ENCODE measurements at places on chromosomes 1 and 21.

- peak; percentile 38 for DNase-seq
Observed at GRCh38 chr1:225437710-225438437, 10.0 kb upstream of the LBR start.

DNA sequence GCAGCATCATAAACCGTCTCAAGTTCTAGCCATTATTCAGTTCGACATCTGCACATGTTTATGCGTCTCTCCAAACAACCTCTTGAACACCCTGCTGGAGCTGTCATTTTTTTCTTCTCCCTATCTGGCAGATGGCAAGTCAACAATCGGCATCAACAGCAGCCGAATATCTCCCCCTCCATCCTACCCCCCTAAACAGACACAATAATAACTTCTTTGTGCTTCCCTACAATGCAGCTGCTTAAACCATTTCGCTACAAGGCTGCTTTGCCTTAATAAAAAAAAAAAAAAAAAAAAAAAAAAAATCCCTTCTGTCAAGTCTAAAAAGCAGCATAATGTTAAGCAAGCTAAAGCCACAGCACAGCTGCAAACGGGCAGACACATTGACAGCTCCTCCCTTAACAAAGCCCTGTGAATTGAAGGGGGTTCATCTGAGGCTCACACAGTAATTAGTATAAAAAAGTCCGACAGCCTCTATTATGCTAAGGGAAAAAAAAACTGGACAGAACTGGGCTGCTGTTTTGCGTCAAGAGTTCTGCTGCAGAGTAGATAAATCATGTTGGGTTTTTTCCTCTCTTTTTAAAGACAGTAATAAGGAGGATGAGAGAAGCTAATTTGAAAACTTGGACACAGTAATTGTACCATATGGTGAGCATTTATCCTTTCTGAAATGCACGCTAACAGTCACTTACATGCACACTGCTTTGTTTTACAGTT, 136.4 kb downstream of the AKT3 start:
- peak; percentile 50 for DNase-seq

DNA sequence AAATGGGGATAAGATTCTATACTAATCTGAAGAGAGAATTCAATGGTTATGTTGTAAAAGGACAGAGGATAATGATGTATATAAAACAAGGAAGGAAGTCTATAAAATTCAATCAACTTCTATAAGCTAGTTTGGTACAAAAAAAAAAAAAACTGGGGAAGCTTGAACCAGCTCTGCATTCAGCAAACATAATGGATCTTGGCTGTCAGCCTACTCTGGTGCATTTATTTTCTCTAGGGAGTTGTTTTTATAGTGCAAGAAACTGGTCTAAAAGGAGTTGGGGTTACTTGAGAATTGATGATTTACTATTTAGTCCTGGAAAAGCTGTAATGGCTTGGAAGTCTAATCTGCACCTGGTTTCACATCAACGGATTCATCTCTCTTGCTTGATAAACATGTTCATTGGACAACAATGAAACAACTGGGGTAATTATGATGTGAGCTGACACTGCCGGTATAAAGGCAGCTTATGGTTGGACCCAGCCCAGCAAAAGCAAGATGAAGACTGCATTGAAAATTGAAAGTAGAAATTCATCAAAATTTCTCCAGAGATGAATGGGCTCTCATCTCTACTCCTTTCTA, 199.4 kb upstream of the NRIP1 start:
- DNase-seq, result no peak

DNA sequence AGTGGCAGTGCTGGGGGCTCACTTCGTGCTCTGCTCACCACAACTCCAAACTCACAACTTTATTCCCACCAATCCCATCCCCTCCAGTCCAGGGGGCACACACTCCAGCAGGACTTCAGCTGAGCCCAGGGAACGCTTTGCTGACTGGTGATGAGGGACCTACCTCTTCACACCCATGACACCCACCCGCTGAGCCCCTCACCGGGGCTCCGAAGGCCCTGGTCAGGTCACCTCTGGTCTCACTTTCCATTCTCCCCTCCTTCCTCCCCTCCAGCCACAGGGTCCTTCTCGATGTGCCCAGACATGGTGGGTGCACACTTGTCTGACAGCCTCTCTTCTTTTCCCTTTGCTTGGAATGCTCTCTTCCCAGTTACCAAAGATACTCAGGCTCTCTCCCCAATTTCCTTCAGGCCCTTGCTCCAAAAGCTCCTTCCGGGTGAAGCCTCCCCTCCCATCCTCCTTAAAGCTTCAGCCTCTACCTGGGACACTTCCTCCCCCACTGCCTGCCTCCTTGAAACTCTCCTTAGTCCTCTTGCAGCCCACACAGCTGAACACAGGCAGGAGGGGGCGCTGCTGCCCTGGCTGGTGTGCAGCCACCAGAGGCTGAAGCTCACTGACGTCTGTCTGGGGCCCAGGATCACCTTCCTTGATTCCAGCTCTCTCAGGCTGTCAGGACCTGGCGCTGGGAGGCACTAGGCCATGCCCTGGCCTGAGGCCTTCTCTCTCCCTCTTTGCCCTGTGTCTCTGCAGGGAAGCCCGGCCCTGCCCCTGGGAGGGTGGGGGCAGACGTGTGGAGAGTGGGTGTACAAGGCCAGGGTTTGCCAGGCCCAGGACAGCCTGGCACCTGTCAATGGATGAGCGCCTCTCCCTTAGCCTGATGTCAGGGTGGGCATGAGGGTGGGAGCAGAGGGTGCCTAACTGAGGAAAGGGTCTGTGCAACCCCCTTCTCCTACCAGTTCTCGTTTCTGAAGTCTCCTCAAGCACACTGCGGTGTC, 1.6 kb downstream of the KCNE1 start:
- peak; percentile 75 for DNase-seq

GRCh38 chr1:109761227-109762038, 2.3 kb downstream of the EPS8L3 start:
- DNase-seq, result no peak

- peak; percentile 64 for DNase-seq
Observed at GRCh38 chr1:53246261-53247134, 8.2 kb upstream of the MAGOH start.

- peak; percentile 22 for DNase-seq
Observed at GRCh38 chr1:247373721-247374141, 42.1 kb upstream of the ZNF496 start.

- DNase-seq, result no peak
Observed at GRCh38 chr1:169894424-169895145, 889 bp upstream of the SCYL3 start.

DNA sequence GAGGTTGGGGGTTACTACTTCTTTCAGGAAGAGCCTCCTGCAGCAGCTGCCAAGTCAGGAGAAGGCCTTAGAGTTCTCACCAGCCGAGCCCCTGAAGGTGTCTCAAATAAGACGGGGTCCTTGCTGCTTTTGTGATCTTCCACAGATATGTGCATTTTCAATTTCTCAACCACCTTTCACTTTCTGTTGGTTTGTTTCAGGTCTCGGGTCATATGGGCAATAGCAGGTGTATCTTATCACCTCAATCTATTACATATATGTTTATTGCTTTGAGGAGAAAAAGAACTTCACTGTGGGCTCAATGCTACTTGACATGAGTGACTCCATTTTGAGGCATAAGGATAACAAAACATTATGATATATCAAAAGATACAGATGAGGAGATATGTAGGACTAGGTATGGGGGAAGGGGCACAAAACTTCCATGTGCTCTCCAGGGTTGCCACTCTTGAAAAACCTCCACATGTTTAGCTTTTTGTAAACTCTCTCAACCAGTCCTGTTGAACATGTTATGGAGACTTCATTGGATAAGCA, 1171.4 kb upstream of the ADGRL2 start:
- DNase-seq, result no peak

DNA sequence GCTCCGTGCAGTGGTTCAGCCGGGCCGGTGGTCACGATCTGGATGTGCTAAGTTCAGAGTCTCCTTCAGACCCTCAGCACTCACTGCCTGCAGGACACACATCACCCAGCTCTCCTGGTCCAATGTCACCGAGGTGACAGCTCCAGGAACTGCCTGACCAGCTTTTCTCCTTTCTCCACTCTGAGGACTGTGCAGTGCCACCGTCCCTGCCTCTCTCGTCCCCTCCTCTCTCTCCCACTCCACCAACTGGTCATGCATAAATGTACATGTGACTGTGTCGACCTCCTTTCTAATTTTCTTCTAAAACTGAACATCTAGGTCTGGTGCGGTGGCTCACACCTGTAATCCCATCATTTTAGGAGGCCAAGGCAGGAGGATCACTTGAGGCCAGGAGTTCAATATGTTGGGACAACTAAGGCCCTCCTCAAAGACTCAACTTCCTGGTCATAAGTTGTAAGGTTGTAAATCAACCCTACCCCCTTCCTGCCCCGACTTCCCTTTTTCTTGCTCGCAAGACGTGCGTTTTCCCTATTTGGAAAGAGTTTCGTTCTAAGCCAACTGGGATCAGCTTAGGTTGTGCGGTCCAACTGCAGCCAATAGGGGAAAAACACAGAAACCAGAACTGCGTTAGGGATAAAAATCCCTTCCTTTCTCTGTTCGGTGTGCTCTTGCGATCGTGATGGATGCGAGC, 53.1 kb downstream of the MEGF6 start:
- DNase-seq, result no peak

DNA sequence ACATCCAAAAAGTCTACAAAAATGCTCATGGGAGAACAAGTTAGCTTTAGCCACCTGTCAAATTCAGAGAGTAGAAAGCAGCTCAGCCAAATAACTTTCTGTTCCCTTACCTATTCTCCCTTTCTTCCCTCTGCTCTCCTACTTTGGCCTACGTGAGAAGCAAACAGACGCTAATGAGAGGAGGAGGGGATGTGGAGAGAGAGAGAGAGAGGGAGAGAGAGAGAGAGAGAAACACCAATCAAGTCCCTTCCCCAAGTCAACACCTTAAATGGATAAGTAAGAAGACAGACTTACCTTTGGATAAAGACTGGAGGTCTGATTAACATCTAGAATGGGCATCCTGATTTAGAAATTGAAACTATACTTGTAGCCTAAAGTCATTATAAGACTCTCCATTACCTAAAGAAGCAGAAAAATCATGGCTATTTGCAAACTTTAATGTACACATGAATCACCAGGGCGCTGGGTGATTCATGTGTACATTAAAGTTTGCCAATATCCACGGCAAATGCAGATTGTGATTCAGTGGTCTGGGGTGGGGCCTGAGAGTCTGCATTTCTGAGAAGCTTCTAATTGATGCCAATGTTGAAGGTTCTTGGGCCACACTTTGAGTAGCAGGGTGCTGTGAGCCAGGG, 13.1 kb upstream of the DUSP12 start:
- DNase-seq, result peak; percentile 51

GRCh38 chr1:40974945-40975344, 4.6 kb upstream of the CTPS1 start:
- no peak for DNase-seq

DNA sequence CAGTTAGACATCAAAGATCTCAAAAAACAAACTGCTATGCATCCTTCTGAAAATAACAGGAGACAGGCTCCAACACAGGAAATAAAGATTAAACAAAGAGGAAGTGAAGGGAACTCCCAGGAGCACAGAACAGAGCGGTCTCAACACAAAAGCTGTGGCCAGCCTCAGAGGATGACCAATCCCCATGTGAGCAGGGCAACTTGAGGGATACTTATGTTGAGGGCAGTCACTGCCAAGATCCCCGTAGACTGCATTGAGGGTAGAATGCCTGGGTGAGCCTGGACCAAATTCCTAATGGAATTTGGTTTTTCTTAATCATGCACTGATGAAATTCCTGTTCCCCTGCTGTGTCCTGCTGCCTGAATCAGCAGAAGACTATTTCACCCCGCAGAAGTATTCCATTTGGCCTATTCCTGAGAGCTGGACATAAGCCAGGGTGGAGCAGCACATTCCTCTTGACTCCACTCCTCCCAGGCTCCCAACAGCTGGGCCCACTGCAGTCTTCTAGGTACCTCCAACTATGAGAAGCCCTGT, 49.0 kb downstream of the JAK1 start:
- DNase-seq, result peak; percentile 97

GRCh38 chr1:209335178-209335577, 248.3 kb upstream of the CAMK1G start:
- peak; percentile 34 for DNase-seq

DNA sequence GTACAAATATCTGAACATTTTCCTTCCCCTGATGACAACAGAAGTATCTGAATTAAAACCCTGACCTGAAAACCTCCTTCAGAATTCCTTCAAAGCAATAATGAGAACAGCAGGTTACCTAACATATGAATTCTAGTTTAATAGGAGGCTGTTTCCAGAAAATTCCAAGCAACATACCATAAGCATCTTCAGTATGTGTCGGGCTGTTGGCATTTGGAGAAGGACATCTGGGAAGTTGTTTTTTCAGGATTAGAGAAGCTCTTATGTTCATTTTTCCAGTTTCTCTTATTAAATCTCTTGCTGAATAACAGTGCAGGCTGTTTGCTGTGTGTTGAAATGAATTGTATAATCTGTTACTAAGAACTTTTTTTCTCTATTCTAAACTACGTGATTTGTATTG, 101.5 kb downstream of the PLA2G4A start:
- no peak for DNase-seq

GRCh38 chr1:101278845-101279244, 42.0 kb downstream of the S1PR1 start:
- no peak for DNase-seq

- DNase-seq, result no peak
Observed at GRCh38 chr1:86845514-86845913, 68.4 kb downstream of the SELENOF start.

- peak; percentile 91 for DNase-seq
Observed at GRCh38 chr1:172144445-172145061, 275.9 kb upstream of the C1orf105 start.

- no peak for DNase-seq
Observed at GRCh38 chr21:20627594-20627993, 370.6 kb upstream of the NCAM2 start.

- DNase-seq, result peak; percentile 54
Observed at GRCh38 chr1:218366322-218367052, 21.4 kb downstream of the TGFB2 start.

GRCh38 chr1:207500306-207500705, 4.3 kb downstream of the CR1 start:
- DNase-seq, result no peak

GRCh38 chr1:151729157-151729965, 8.0 kb downstream of the RIIAD1 start:
- DNase-seq, result no peak

DNA sequence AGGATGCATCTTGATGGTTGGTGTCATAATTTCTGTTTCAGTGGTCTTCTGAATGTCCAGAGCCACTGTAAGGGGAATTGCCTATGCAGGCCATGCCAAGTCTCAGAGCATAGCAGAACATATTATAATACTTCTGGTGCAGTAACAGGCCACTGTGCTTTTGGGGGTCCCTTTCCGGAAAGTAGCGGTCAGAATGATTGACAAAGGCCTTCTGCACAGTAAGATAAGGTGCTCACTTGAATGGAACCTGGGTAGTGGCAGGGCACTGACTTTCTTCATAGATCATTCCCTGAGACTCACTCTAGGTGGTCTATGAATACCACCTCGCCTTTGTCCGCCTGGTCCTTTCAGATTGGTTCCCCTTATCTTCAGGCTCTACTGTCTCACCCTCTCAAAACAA, 28.9 kb downstream of the RWDD3 start:
- DNase-seq, result no peak

GRCh38 chr1:239819096-239819495, 272.6 kb upstream of the FMN2 start:
- no peak for DNase-seq

Measured in astrocyte of the spinal cord (primary cell).